ENCODE measurements at places on chromosomes 3 and 15. TPM values are rescaled to one million over a fixed set of nuclear protein-coding genes. Genes with fewer than 3 reads are reported as not detected.

Gene STAC
- 23.2 TPM for total RNA-seq

Gene NOP10
- total RNA-seq: 132 TPM

Gene GOLGA6L10
- total RNA-seq: 0.85 TPM

Gene GOLGA8R
- total RNA-seq: 2.9 TPM

Gene NTRK3
- total RNA-seq: 1.5 TPM

Gene EXD1
- total RNA-seq: not detected

Gene WNT7A
- total RNA-seq: not detected

Gene SAMD7
- not detected for total RNA-seq

Gene SCAMP5
- 1.6 TPM for total RNA-seq

Gene SHC4
- 3.9 TPM for total RNA-seq

Gene ASB7
- 17.1 TPM for total RNA-seq

Gene SEMA6D
- total RNA-seq: 4.4 TPM

Gene SOX14
- not detected for total RNA-seq

Gene IGSF11
- total RNA-seq: under 0.01 TPM

Gene CCR1
- total RNA-seq: not detected

Gene VPS18
- total RNA-seq: 41.6 TPM

Gene GOLGA6L7
- total RNA-seq: not detected
